ENCODE measurements at places on chromosomes 16 and 17.

DNA sequence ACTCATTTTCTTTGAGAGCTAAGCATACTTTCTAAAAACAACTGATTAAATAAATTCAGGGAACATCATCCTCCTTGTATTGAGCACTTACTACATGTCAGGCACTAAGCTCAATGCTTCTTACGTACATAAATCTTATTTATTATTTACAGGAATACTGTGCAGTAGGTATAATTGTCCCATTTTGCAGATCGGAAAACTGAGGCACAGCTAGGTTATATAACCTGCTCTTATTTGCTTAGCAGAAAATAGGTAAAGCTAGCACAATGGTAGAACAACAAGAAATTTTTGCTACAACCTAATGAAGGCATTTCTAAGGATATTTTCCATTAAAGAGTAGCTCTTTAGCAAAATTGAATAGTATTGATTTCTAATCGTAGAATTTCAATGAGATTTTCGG, 168.7 kb upstream of the KCNJ16 start:
- DNase-seq = no peak

DNA sequence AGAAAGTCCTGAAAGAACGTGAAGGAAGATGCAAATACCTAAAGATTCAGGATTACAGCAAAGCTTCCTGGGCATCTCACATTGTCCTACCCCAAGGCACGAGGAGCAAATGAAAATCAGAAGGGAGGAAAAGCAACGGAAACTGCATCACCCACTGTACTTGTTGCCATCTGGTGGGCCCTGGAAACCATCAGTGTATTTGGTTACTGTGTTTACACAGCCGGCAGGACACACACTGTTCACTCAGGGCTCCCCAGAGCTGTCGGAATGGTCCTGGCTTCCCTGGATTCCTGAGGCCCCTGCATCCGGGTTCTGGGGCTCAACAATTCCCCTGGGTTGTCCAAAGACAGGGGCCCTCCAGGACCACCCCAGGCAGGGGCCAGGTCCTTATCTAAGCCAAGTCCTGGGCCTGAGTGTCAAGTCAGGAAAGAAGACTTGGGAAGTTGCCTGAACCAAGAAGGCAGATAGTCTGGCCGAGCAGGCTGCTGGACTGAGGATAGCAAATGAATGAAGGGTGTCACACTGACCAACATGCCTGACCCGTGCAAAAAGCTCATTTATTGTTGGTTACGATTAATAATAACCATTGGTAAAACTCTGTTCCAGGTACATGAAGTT, 52.8 kb downstream of the SOX9 start:
- DNase-seq = no peak

GRCh38 chr16:1530349-1530882, 3.0 kb upstream of the TMEM204 start:
- DNase-seq = no peak

GRCh38 chr17:59498530-59499307, 66.7 kb upstream of the DHX40 start:
- no peak for DNase-seq

GRCh38 chr16:78396046-78396445, 296.6 kb downstream of the WWOX start:
- DNase-seq = no peak

GRCh38 chr16:2963723-2964474, at the start of gene KREMEN2:
Gene KREMEN2, plus strand, starts transcription at chr16:2964275. Its CDS starts 246 bp downstream, at chr16:2964521.
- DNase-seq = no peak

GRCh38 chr17:63973930-63974593, 1.3 kb upstream of the SCN4A start:
- DNase-seq = no peak

GRCh38 chr16:85211271-85211801, 99.1 kb upstream of the CIBAR2 start:
- DNase-seq = no peak

DNA sequence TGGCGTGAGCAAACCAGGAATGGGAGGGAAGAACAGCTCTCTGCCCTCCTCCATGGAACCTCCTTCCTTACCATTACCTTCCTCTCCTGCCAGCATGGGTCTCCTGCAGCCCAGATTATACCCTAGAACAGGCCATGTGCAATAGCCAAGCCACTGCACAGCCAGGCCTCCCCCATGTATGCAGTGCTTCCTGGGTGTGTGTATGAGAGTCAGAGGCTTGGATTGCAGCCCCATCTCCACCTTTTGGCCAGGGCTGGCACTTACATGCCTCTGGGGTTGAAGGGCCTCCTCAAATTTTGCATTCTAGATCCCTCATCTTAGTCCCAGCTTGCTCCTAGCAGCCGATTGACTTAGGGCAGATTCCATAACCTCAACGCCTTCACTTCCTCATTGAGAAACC, 133.7 kb downstream of the GSG1L start:
- no peak for DNase-seq

DNA sequence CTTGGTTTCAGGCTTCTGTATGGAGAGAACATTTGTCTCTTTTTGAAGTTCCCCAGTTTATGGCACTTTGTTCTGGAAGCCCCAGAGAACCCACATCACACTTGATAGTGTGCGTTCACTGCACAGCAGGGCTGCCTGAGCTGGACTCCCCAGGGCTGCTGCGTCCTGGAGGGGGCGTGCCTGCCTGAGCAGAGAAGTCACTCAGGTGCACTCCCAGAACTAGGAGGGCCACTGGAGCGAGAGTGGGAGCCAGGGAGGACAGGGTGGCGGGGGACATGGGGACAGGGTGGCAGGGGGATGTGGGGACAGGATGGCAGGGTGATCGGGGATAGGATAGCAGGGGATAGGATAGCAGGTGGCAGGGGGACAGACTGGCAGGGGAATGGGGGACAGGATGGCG, 43.9 kb upstream of the ZNF469 start:
- DNase-seq = no peak

DNA sequence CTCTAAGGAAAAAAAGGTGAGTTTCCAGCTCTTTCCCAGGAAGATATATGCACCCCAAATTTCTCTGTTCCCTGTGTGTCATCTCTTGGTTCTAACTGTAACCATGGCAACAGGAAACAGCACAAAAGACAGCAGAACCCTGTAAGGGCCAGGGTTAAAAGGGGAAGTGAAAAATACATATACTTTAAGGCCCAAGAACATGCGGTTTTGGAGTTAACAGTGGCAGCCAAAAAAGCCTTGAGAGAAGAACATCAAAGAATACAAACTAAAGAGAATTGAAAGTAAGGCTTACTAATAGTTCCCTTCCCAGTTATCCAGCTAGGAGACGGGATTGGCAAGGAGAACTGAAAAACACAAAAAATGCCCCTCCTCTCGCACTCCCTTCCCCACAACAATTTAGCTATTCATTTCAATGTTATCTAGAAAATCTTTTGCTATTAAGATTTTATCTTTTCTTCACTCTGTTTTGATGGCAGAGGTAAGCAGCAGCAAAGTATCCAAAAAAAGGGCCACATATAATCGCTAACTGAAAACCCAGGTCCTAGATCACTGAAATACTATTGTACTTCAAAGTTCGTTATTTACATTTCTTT, 1.5 kb downstream of the SPOP start:
- no peak for DNase-seq

DNA sequence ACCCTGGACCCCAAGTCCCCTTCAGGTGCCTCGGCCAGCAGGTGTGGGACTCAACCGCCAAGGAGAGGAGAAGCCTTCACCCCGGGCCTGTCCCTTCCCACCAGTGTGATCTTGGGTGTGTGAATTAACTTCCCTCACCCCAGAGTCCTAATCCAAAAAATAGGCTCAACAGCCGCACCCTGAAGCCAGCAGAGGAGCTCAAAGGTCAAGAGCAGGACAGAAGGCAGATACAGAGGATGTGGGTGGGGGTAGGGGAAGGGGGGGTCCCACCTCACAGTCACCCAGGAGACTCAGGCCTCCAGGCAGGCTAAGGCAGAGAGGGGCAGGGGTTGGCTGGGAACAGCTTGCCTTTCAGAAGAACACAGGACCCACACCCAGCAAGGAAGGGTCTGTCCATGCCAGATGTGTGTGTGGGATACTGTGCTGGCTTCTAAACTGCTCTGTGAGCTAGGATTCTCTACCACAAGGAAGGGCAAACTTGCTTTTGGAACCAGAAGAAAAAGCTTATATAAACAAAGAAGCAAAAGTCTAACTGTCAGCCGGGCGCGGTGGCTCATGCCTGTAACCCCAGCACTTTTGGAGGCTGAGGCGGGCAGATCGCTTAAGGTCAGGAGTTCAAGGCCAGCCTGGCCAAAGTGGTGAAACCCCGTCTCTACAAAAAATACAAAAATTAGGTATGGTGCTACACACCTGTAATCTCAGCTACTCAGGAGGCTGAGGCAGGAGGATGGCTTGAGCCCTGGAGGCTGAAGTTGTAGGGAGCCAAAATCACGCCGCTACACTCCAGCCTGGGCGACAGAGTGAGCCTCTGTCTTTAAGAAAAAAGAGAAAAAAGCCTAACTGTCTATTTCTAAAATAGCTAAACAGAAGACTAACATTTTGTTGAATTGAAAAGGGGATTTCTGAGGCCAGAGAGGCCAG, 4.6 kb downstream of the PIEZO1 start:
- DNase-seq = no peak

GRCh38 chr16:87926246-87927194, 9.8 kb downstream of the CA5A start:
- DNase-seq = no peak

- no peak for DNase-seq
Measured at GRCh38 chr16:84544031-84544773, 39.7 kb upstream of the MEAK7 start.

- no peak for DNase-seq
Measured at GRCh38 chr17:32769846-32770245, 107.1 kb downstream of the MYO1D start.

- no peak for DNase-seq
Measured at GRCh38 chr16:68909099-68909733, 65.9 kb downstream of the TANGO6 start.

Measured in HS-5 (cell line).